ENCODE measurements at places on chromosomes 1 and 21.
A peak's percentile ranks its signal among the peaks of the same experiment; 100 is the strongest.

DNA sequence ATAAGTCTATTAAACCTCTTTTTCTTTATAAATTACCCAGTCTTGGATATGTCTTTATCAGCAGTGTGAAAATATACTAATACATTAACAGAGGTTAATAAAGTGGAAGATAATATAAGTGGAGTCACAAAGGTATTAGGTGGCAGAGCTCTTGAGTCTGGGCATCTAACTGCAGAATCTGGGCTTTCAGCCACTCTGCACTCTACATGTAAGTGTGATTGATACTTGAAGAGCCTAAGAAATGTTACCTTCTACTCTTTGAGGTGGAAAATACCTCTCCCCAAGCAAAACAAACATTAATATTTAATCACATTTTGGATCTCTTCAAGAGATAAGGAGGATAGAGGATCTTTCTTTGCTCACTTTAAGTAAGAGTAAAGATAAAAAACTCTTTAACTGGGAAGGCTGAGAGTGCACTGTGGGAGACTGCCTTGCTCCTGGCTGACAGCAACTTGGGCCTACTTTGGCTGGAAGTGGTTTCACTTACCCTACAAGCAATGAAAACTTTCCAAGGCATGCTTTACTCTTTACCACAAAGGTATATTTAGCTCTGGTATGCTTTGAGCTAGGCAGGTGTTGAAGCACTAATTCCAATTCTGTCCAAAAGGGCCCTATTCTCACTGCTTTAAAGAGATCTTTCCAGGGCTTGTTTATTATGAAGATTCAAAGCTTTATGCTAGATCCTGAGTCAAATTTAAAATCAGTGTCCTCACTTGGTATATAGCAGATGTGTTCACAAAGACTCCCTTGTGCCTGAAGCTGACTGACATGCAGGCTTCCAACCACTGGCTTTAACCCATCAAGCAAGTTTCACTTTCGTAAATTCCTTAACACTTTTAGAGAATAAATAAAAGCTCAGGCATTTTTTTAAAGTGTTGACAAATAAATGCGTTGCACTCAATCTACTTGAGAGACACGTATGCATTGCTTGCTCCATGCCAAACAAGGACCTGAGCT, 245.3 kb upstream of the ZP4 start:
- DNase-seq, result no peak

GRCh38 chr1:189036628-189037027, 1441.0 kb downstream of the BRINP3 start:
- no peak for DNase-seq

DNA sequence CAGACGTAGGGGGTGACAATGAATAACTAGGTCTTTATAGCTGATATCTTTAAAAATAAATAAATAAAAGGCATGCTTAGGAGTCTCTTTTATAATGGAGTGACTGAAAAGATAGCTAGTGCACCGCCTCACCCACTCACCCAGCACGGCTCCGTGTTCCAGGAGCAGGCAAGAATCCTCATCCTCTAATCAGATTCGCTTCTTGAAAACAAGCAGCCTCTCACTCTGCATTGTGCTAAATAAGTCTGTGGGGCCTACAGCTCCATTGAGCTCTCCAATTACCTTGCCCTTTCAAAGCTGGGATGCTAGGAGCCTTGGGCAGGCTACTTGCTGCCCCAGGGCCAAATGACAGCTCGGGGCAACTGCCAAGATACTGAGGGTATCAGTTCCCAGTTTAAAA, 91.5 kb downstream of the TIAM1 start:
- no peak for DNase-seq

- no peak for DNase-seq
Measured at GRCh38 chr1:150021191-150021694, 10.7 kb upstream of the OTUD7B start.

DNA sequence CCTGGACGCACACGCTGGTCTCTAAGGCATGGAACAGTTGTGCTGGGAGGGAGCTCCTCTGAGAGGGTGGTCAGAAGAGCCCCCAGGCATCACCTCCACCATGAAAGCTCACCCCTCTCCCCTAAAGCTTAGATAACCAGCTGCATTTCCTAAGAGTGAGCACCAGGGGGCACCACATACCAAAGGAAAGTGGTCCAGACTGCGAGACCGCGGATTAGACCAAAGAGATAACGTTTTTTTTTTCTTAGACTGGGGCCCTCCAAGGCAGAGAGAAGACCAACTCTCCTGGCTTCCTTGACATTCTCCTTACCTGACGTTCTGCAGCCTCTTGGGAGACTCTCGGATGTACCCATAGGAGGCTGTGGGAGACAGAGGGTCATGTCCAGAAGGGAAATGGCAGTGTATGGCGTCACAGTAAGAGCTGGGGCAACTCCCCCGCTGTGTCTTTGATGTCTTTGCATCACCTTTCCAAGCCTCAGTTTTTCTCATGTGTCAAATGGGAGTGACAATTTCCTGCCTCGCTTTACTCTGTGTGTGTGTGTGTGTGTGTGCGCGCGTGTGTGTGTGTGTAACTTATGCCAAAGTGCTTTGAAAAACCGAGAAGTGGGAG, 12.3 kb upstream of the IFNLR1 start:
- peak; percentile 28 for DNase-seq

GRCh38 chr1:44497422-44498170, 92.5 kb downstream of the RNF220 start:
- no peak for DNase-seq

DNA sequence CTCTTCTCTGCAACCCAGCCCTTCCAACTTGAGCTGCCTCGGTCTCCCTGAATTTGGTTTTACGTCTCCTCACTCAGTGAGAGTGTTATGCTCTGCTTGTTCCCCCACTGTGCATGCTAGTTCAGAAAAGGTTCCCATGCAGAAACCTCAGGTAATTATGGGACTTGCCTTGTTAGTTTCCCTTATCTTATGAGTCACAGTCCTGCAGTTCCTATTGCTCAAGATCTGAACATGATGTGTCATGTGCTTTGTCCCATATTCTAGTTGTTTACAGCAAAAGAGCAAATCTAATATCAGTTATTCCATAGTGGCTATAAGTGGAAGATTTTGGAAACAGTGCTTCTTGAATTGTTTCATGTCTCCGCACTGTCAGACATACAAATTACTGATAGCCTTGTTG, 74.4 kb downstream of the DUSP10 start:
- DNase-seq, result no peak

GRCh38 chr1:116493484-116494352, 77.1 kb downstream of the CD58 start:
- DNase-seq, result no peak

DNA sequence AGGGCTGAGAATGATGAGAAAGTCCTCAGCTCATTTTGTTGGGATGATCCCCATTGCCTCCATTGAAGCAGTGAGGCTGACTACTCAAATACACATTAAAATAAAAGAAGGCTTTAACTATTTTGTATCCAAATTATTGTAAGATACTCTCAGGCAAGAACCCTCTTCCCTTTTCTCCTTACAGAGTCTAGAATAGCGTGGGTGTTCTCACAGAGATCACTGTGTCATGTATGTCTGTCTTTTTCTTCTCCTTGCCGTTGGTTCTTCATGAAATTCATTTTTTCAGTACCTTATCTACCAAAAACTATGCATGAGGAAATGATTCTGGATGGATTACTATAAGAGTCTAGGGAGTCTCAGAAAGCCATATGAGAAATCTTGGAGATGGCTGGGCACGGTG, 30.1 kb downstream of the SORT1 start:
- no peak for DNase-seq

DNA sequence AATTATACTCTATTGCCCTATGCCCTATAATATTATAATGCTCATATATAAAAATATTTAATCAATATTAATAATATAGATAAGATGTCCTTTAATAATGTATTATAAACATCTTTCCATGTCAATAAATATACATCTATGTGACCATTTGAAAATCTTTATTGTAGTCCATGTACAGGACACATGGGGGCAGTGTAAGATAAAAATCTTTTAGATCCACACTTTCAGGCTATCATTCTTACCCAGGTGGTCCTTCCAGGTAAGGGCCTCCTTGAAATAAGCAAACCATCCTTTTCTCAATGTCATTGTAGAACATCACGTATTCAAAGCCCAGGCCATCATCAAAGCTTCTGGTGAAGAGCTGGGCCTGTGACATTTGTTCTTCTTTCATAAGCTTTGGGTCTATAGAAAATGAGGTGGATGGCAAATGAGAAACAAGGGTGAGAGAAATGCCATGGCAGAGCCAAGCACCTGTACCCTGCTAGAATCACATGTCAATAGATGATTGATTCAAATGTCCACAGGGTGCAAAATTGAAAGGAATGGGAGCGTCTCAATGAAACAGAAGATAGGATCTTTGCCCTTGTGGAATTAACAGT, 20.2 kb downstream of the THEM4 start:
- no peak for DNase-seq

GRCh38 chr21:33824156-33824941, 91.3 kb downstream of the ATP5PO start:
- no peak for DNase-seq

DNA sequence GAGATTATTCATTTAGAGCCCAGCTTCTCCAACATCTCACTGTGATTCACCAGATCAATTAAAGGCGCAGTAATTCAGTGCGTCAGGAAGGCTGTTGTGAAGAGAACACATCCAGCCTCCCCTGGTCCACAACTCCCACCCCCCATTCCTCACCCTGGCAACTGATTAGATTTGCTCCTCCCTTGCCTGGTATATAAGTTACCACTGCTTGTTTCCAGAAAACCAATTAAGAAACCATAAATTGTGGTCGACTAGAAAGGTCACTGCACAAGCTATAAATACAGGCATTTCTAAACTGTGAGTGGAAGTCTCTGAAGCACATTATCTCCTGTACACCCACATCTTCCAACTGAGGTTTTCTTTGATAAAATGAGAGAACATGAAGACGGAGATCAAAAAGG, 41.9 kb downstream of the FAM163A start:
- no peak for DNase-seq

- no peak for DNase-seq
Measured at GRCh38 chr1:86706018-86706635, 1.8 kb downstream of the SH3GLB1 start.

- no peak for DNase-seq
Measured at GRCh38 chr1:12245116-12245515, 15.3 kb downstream of the VPS13D start.

DNA sequence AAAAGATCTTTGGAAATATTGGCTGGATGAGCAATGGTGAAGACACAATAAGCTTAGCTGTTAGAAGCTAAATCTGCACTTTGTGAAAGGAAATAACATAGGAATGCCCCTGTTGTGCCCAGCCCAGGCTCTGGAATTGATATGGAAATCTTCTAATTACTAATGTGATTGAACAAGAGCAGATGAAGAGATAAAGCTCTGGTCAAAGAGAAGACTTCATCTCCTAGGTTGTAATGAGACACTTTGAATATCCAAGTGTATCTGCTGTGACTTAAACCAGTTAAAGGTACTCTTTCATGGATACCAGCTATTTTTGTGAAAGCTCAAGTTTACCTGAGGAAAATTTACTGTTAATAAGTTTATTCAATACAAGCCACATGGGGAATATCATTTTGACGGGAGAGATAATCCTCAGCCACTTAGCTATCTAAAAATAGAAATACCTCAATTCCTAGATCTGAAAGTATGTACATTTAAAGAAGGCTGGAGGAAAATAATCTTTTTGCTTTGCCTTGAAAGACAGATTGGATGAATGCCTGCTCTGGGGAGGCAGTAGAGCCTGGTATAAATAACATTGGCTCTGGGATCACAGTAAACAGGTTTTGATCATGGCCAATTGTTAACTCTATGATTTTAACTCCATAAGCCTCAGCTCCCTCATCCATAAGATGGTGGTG, 494.0 kb upstream of the B3GALT2 start:
- no peak for DNase-seq

DNA sequence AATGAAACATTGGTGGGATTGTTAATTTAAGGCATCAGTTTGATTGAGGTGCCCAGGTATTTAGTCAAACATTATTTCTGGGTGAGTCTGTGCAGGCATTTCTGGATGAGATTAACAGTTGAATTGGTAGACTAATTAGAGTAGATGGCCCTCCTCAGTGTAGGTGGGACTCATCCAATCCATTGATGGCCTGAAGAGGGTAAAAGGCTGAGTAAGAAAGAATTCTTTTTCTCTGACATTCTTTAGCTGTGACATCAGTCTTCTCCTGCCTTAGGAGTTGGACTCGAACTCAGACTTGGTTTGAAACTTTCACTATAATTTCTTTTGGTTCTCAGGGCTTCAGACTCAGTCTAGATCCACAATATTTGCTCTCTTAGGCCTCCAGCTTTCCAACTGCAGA, 59.6 kb upstream of the ADAMTS5 start:
- no peak for DNase-seq

DNA sequence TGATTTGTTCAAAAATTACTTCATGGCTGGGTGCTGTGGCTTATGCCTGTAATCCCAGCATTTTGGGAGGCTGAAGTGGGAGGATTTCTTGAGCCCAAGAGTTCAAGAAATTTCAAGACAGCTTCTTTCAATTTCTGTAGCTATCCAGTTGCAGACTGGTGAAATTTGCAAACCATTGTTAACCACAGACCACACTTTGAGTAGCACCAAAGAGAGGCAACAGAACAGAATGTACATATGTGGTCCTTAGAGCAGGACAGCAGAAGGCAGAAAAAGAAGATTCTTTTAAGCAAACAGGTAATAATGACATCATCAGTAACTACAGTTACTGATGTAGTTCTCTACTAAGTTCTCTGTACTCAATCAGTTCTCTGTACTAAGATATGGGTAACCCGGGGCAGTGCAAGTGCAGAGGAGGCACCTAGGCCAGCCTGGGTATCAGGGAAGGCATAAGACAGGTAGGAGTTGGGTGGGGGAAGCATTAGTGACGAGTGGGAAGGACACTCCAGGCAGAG, 5.5 kb upstream of the KLF17 start:
- DNase-seq, result no peak

GRCh38 chr1:199353906-199354305, 673.6 kb upstream of the NR5A2 start:
- DNase-seq, result no peak

- DNase-seq, result no peak
Measured at GRCh38 chr1:11955221-11955620, 20.7 kb downstream of the PLOD1 start.

DNA sequence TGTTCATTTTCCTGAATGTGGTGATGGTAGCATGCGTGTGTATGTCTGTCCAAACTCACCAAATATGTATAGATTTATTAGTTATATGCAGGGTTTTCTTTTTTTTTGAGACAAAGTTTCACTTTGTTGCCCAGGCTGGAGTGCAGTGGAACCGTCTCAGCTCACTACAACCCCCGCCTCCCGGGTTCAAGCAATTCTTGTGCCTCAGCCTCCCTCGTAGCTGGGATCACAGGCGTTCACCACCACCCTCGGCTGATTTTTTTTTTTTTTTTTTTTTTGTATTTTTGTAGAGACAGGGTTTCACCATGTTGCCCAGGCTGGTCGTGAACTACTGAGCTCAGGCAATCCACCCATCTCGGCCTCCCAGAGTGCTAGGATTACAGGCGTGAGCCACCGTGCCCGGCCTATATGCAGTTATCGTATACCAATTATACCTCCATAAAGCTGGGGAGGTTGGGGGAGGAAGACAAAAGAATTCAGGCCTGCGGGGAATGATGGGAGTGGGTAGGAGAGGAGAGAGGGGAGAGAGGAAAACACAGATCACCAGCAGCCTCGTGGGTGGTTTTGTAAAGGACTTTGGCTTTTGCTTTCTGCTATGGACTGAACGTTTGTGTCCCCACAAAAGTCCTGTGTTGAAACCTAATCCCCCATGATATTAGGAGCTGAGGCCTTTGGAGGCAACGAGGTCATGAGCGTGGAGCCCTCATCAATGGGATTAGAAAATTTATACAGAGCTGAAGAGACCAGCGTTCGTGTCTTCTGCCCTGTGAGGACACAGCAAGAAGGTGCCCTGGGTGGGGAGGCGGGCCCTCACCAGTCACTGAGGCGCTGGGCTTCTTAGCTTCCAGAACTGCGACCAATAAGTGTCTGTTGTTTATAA, 4.4 kb upstream of the HNRNPU start:
- DNase-seq, result no peak

GRCh38 chr1:229006121-229006870, 264.6 kb upstream of the RAB4A start:
- no peak for DNase-seq
